Activated CD8-positive, alpha-beta memory T cell treated with anti-CD3 and anti-CD28 coated beads for 48 hours (primary cell): ENCODE measurements at places on chromosomes 7 and 10.

GRCh38 chr7:11552676-11553296 is 279.2 kb downstream of the THSD7A start:
- no peak for DNase-seq

DNA sequence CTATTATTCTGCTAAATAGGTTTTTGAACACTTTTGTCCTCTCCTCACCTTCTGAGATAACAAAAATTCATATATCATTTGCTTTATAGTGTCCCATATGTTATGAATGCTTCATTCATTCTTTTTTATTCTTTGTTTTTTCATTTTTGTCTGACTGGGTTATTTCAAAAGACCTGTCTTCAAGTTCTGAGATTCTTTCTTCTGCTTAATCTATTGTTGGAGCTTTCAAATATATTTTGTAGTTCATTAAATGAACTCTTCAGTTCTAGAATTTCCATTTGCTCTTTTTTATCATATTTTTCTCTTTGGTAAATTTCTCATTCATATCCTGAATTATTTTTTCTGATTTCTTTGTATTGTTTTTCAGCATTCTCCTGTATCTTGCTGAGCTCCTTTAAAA is 53.1 kb upstream of the SCIN start:
- DNase-seq = no peak

DNA sequence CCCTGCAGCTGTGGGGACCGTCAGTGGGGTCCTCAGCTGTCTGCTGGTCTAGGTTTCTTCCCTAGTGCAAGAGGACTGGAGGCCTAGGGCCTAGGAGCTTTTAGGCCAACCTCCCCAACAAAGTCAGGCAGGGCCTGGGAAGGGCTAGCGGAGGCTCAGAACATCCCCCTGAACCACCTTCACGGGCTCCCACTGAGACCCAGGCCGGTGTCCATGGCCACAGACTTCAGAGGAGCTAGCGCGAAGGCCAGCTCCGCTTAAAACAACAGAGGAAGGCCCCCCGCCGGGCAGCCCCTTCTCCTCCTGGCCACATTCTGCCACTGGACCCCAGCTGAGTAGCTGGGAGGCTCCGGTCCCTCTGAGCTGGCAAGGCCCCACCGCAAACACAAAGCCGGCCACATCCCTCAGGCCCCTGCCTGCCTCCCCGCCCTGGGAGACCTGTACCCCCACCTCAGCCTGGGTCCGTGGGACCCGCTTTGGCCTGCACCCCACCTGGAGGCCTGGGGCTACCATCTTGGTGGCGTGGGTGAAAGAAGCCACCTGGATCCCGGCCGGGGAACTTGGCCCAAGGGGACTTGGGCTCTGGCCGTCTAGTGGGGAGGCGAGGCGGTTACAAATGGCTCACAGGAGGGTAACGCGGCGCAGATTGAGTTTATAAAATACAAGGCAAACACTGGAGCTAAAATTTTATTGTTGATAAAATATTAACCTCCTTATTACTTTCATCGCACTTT is 5.4 kb upstream of the UNCX start:
- no peak for DNase-seq

- no peak for DNase-seq
Observed at GRCh38 chr10:123278445-123278844, 124.2 kb downstream of the BUB3 start.

DNA sequence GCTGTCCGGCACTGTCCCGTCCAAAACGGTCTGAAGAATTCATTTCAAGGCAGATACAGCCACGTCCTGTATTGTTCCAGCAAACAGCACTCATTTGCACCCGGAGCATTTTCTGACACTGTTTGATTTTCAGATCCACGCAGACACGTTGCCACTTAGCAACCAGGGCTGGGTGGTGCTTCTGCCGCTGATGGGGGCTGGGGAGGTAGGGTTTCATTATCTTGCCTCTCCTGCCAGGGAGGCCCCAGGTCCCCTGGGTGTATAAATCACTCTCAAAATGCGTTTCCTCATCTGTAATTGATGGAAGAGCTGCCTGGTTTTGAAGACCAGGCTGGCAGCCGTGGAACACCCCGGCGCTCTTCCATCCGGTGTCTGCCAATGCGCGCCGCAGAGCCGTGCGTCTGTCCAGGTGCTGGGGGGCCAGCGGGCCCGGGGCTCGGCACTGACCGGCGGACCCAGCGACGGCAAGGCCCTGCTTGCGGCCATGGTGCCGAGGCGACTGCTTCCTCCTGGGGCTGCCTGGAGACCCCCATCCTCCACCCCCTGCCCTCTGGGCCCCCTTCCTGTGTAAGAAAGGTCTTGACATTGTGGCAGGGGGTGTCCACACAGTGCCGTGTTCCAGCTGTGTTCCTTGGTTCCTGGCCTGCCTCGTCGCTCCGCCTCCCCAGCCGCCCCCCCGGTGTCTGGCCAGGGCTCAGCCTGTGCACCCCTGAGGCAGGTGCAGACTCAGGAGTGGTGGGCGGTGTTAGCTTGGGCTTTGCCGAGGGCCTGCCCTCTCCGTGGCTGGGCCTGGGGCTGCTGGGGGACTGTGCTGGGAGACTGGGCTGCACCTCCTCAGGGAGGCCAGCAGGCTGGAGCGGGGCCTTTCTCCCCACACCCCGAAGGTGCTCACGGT is 16.6 kb downstream of the ADGRA1 start:
- DNase-seq = no peak

- no peak for DNase-seq
Observed at GRCh38 chr10:79482304-79482703, 30.0 kb upstream of the EIF5AL1 start.

DNA sequence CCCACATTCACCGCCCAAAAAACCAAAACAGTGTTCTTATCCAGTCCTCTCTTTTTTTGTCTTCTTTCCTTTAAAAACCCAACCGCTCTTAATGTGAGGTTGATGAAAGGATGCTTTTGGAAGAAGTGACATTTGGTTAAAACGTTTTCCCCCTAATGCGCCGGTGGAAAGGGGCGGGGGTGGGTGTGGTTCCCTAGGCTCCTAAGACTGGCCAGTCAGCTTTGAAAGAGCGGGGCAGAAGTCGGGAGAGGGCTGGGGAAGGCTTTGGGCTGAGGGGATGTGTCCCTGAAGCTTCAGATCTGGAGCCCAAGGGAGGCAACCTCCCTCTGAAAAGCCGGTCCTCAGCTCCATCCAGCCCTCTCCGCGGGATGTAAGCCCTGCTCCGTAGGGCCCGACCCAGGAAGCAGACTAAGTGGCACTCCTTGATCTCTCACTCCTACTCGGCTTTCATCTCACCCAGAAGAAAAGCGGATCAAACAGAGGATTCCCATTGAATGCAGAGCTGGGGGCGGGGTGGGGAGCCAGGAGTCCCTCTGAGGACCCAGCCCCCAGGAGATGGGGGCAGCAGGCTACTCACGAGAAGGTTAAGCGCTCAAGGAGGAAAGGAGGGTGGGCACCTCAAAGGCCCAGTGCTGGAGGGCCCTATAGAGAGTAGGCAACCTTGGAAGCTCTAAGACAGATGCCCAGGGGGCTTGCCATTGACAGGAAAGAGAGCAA is 2.4 kb upstream of the EVX1 start:
- DNase-seq = no peak

DNA sequence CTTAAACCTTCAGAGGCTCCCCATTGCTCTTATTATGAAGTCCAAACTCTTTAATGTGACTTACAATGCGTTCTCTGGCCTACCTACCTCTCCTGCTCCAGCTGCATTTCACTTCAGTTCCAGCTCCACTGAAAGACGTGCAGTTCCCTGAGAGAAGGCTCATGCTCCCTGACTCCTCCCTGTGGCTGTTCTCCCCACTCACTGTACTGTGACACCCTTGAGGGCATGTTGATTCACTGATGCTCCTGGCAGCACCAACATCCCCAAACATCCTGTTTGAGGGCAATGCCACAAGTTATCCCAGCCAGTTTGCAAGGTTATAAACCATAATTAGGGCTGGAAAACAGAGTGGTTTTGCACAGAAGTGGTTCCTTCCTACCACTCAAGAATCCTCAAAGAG is 111.2 kb downstream of the LSM5 start:
- DNase-seq = no peak

DNA sequence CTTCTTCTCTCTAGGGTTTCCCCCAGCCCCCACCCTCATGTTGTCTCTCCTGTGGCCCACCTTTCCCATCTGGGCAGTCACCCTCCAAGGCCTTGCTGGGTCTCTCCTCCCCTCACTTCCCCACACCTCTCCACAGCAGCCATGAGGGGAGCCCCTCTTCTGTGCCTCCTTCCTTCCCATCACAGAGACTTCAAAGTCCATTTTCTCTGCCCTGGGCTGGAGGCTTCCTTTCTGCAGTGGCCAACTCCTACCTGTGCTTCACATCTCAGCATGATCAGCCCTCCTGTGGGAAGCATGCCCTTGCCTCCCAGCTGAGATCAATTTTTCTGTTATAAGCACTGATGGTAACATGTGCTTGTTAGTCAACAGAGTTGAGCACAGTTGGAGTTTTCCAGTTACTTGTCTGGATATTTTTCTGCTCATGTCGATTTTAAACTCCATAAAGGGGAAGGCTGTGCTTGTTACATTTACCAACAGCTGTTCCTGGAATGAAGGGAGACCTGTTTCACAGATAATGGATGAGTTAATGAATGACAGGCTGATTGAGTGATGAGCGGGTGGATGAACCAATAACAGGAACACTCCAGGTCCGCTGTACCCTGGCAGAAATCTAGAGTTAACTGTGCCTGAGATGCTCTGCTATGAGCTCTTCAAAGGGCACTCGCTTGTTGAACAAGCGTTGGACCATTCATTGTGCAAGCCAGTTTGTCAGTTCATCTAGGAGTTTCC is 71.4 kb upstream of the PRSS58 start:
- DNase-seq = no peak

- no peak for DNase-seq
Observed at GRCh38 chr7:130410868-130411541, 29.8 kb downstream of the CEP41 start.

- no peak for DNase-seq
Observed at GRCh38 chr7:24283897-24284698, at the start of gene NPY. TSS of gene NPY (plus strand) at chr7:24284190. CDS start at chr7:24285241, 1,051 bp downstream.

DNA sequence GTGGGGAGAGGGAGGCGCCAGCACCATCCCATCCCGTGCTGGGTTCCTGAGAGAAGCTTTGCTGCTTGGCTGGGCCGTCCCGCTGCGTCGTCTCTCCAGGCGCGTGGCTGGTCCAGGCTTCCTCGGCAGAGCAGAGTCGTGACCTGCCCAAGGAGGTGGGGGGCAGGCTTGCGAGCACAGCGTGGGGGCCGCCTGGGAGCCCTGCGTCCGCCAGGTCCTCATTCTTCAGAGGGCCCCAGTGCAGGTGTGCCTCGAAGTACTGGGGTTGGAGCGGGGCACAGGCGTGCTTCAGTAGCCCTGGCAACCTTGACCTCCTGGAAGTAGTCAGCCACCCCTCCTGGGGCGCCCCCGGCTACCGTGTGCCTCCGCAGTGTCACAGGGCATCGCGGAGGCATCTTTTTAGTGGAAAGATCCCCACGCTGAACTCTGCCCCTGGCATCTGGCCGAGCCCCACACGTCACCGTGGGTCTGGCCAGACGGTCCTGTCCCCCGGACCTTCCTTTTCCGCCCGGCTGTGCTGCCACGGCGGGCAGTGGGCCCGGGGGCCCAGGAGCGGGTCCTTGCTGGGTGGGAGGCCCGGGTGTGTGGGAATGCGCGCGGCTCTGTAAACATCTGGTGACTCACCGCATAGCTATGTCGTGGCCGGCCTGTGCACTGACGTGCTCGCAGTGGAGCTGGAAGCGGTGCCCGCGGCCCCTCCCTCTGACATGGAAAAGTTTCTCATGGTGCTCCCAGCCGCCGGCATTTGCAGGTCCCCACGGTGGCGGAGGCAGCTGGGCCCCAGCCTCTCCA is 6.4 kb downstream of the MAFK start:
- no peak for DNase-seq

- no peak for DNase-seq
Observed at GRCh38 chr7:50362712-50363282, 58.3 kb downstream of the IKZF1 start.

GRCh38 chr10:44806950-44807349 is 104.2 kb upstream of the TMEM72 start:
- no peak for DNase-seq

- no peak for DNase-seq
Observed at GRCh38 chr10:22672319-22673090, 41.9 kb downstream of the PIP4K2A start.

- DNase-seq = no peak
Observed at GRCh38 chr7:12199363-12199762, 11.7 kb upstream of the TMEM106B start.

GRCh38 chr10:75679536-75679935 is 248.1 kb downstream of the LRMDA start:
- no peak for DNase-seq

GRCh38 chr10:69850440-69850839 is 48.7 kb downstream of the COL13A1 start:
- no peak for DNase-seq

- no peak for DNase-seq
Observed at GRCh38 chr7:150434240-150434639, 16.2 kb upstream of the GIMAP8 start.
